Endodermal cell (in vitro differentiated cells): ENCODE measurements at places on chromosomes 1 and 21. TPM values are rescaled to one million over a fixed set of nuclear protein-coding genes. Genes with fewer than 3 reads are reported as not detected.

CNTN2 gene
- total RNA-seq, result 0.13 and 0.18 TPM in 2 replicates

S100A9 gene
- not detected in 3 replicates for total RNA-seq

NCAM2 gene
- 0.36 to 1.2 TPM (median 0.69 TPM) in 3 replicates for total RNA-seq

KAZN gene
- total RNA-seq, result 8.5 to 13.5 TPM (median 12.4 TPM) in 3 replicates

GRCh38 chr1:183585038-183585437, 5.2 kb downstream of the NCF2 start:
- H3K4me1 ChIP-seq, result peaks cover 3% of the 10 kb centered on the region
- DNase-seq, result no peak
- no peaks in the 10 kb centered on the region for H3K27me3 ChIP-seq
- H3K27ac ChIP-seq, result no peak overlapping the region

GCSAML gene
- total RNA-seq, result not detected in 3 replicates

CFAP74 gene
- total RNA-seq, result 0.57 to 0.59 TPM (median 0.58 TPM) in 3 replicates

GRCh38 chr1:152735648-152736047, 22.2 kb upstream of the KPRP start:
- no peak for DNase-seq
- H3K4me1 ChIP-seq, result no peaks in the 10 kb centered on the region
- H3K27me3 ChIP-seq, result no peaks in the 10 kb centered on the region
- H3K27ac ChIP-seq, result no peak overlapping the region
- H3K4me3 ChIP-seq, result no peak overlapping the region
- H3K36me3 ChIP-seq, result no peaks in the 10 kb centered on the region

OR2T35 gene
- not detected in 2 replicates for total RNA-seq

DNA sequence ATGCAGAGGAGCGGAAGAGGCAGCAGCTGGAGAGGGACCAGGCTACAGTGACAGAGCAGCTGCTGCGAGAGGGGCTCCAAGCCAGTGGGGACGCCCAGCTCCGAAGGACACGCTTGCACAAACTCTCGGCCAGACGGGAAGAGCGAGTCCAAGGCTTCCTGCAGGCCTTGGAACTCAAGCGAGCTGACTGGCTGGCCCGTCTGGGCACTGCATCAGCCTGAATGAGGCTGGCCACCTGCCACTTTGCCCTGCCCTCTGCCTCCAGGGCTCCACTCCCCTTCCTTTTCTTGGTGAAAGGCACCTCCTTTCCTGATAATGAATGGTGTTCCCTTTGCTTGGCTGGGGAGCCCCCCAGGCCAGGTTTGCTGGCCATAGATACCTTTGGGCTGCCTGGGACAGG, 3.3 kb upstream of the HMGN2 start:
- no peaks in the 10 kb centered on the region for H3K27me3 ChIP-seq
- peak overlapping the region; percentile 56 for H3K27ac ChIP-seq
- no peaks in the 10 kb centered on the region for H3K4me1 ChIP-seq
- H3K4me3 ChIP-seq, result no peak overlapping the region

DNA sequence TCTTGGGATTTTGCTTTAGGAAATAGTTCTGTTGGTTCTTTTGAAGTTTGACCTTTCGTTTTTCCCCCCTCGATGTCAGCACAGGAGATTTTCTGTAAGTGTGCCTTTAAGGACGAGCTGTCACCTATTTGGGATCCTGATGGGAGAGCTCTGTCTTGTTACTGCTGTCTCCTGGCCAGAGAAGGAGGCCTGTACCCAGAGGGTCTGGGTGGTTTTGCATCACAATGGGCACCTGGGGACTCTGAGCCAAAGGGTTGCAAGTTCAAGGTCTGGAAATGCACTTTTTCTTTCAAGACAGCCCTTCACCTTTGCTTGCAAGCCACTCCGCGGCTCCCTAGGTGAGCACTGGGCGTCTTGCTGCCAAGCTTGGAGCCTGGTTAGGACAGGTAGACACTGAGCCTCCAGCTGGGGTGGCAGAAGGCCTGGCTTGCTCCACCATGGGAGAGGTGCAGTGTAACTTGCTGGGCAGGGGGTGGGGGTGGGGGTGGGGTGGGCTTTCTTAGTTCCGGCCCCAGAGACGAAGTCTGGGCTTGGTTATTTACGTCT, 2.9 kb downstream of the AJAP1 start:
- peaks cover 15% of the 10 kb centered on the region for H3K27me3 ChIP-seq
- H3K4me3 ChIP-seq, result peak overlapping the region; percentile 95
- peaks cover 10% of the 10 kb centered on the region for H3K36me3 ChIP-seq
- peak; percentile 74 for DNase-seq
- H3K27ac ChIP-seq, result no peak overlapping the region

DNA sequence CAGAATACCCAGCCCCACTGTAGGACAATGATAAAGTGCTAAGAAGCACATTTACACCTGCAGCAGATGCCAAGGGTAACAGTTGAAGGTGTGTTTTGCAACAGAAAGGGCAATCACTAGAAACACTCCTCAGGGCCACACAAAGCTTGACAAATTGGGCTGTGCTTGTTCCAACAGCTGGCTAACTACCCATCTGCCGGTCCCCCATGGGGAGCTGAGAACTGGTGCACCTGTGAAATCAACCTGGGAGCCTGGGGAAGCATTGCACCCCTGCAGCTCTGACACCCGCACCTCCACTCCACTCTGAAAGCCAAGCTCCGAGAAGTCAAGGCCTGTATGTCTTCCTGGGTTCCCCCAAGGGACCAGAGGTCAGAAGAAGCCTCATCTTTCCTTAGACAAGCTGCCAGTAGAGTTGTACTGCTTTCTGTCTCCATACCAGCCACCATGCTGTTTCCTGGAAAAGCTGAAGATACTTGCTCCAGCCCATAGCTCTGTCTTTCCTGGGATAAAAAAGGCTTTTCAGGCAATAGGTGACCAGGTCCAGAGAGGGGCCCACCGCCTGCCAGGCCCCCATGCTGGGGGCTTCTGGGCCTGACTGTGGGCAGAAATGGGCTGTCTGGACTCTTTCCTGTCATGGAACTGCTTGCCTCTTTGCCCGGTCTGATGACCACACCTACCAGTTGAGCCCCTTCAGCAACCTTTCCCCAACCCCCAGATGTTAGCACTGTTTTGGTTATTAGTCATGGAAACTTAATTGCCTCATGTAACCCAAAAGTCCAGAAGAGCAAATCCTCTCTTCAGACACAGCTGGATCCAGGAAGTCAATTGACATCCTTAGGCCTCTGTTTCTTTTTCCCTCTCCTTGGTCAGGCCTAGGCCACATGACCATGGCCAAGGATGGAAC, 93.6 kb downstream of the KIF14 start:
- no peak overlapping the region for H3K27ac ChIP-seq
- no peak overlapping the region for H3K4me3 ChIP-seq
- H3K4me1 ChIP-seq, result peaks cover 4% of the 10 kb centered on the region
- peak; percentile 61 for DNase-seq

- H3K36me3 ChIP-seq, result no peaks in the 10 kb centered on the region
- DNase-seq, result no peak
- no peaks in the 10 kb centered on the region for H3K4me1 ChIP-seq
- no peaks in the 10 kb centered on the region for H3K27me3 ChIP-seq
- no peak overlapping the region for H3K27ac ChIP-seq
These were observed 392.3 kb upstream of the ADAMTS5 start for GRCh38 chr21:27359141-27359540.

- H3K4me3 ChIP-seq, result no peak overlapping the region
- H3K27me3 ChIP-seq, result no peaks in the 10 kb centered on the region
- H3K36me3 ChIP-seq, result no peaks in the 10 kb centered on the region
- no peaks in the 10 kb centered on the region for H3K4me1 ChIP-seq
- peak; percentile 34 for DNase-seq
These were observed 20.8 kb upstream of the LRRC3 start for GRCh38 chr21:44434568-44434925.

RGL1 gene
- total RNA-seq, result 0.15 to 0.32 TPM (median 0.19 TPM) in 3 replicates

DNA sequence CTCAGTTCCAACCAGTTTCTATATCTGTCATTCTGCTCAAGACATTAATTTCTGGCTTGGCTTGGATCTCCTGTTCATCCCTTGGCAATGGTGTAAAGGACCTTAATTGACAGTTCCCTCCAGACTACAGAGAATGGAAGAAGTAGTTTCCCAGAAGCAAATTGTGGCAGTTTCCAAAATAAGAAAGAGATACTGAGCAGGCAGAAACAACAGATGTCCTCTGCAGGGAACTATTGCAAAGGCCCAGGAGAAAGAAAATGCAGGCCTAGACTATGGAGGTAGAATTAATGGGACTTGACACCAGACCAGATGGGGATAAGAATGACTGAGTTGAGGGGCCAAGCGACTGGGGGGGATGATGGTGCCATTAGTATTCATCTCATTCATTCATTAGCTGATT, 6.1 kb upstream of the AK2 start:
- H3K4me1 ChIP-seq, result no peaks in the 10 kb centered on the region
- no peaks in the 10 kb centered on the region for H3K36me3 ChIP-seq
- H3K4me3 ChIP-seq, result no peak overlapping the region
- DNase-seq, result no peak
- no peaks in the 10 kb centered on the region for H3K27me3 ChIP-seq

DNA sequence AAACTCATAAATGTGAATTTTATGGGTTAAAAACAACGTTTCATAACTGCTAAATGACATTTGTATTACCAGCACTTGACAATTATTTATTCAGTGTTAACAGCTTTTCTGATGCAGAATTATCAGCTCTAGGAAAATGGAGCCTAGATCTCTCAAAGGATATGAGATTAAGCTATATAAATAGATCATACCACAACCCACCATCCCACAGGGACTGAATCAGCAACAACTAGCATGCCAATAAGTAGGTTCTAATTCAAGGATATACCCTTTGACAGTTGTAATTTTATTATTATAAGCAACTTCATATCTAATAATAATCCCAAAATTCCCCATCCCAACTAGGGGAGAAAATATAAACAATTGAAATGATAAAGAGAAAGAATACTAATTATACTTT, 275.4 kb upstream of the RGS18 start:
- DNase-seq, result no peak
- no peak overlapping the region for H3K27ac ChIP-seq
- H3K36me3 ChIP-seq, result no peaks in the 10 kb centered on the region
- H3K4me1 ChIP-seq, result no peaks in the 10 kb centered on the region
- H3K27me3 ChIP-seq, result no peaks in the 10 kb centered on the region

- DNase-seq, result no peak
- H3K27me3 ChIP-seq, result no peaks in the 10 kb centered on the region
- H3K36me3 ChIP-seq, result no peaks in the 10 kb centered on the region
- no peak overlapping the region for H3K4me3 ChIP-seq
- no peaks in the 10 kb centered on the region for H3K4me1 ChIP-seq
- H3K27ac ChIP-seq, result no peak overlapping the region
These were observed 162.4 kb upstream of the BEND5 start for GRCh38 chr1:48939042-48939441.

DNA sequence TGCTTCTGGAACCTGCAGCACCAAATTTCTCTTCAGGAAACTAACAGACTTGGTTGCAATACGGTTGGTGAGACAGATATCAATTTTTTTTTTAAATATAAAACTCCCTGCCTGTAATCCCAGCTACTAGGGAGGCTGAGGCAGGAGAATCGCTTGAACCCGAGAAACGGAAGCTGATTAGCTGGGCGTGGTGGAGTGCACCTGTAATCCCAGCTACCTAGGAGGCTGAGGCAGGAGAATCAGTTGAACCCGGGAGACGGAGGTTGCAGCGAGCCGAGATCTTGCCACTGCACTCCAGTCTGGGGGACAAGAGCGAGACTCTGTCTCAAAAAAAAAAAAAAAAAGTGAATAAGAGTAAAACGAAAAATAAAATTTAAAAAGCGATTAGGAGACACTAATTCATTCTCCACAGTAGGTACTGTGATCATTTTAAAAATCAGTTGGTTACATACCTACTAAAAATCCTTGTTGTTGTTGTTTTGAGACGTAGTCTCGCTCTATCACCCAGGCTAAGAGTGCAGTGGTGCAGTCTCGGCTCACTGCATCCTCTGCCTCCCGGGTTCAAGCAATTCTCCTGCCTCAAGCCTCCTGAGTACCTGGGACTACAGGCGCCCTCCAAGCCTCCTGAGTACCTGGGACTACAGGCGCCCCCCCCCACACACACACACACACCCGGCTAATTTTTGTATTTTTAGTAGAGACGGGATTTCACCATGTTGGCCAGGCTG, 796 bp upstream of the RBM8A start:
- peak overlapping the region; percentile 91 for H3K4me3 ChIP-seq
- H3K4me1 ChIP-seq, result no peaks in the 10 kb centered on the region
- no peak for DNase-seq
- no peaks in the 10 kb centered on the region for H3K27me3 ChIP-seq
- peak overlapping the region; percentile 73 for H3K27ac ChIP-seq

GRCh38 chr1:243233908-243234307, 21.2 kb downstream of the CEP170 start:
- no peak for DNase-seq
- H3K27ac ChIP-seq, result no peak overlapping the region
- H3K27me3 ChIP-seq, result no peaks in the 10 kb centered on the region
- H3K4me3 ChIP-seq, result no peak overlapping the region
- peaks cover 54% of the 10 kb centered on the region for H3K36me3 ChIP-seq
- no peaks in the 10 kb centered on the region for H3K4me1 ChIP-seq

TSSK3 gene
- total RNA-seq, result 3.8 to 6.4 TPM (median 6.2 TPM) in 3 replicates

DNA sequence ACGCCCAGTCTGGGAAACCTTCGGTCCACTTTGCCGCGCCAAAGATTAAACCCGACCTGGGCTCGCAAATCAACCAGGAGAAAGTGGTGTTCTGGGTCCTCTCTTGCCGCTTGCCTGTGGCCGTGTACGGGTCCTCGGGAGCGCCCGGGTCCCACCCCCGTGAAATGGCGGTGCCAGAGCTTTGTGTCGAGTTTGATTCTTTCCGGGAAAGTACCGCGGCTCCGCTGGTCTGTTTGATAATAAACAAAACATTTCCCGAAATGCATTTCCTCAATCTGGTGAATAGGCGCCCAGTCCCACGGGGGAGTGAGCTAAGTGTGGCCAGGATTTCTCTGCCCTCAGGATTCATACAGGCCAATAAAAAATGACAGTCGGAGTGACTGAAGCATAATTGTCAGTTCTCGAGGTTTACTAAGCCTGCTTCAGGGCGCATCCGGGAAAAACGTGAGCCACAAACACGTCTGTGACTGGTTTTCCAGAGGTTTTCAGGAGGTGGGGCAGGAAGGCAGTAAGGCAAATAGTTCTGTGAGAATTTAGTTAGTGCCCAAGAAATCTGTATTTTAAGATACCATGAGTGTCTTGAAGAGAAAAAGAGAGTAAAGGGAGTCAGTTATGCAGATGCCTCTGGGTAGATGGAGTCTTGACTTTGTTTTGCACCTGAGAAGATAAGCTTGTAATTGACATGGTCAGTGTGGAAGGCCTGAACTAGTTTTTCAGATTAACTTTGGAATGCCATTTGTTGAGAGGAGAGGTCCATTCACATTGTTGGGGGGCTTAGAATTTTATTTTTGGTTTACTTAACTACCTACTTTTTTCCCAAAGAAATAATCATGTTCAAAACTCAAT, 675 bp downstream of the IFNAR1 start:
- H3K27ac ChIP-seq, result peak overlapping the region; percentile 81
- H3K4me1 ChIP-seq, result no peaks in the 10 kb centered on the region
- no peak for DNase-seq
- H3K4me3 ChIP-seq, result peak overlapping the region; percentile 92
- no peaks in the 10 kb centered on the region for H3K36me3 ChIP-seq

ASCL5 gene
- total RNA-seq, result 1.4 and 1.8 TPM in 2 replicates

MMP23B gene
- 12.7 to 20.6 TPM (median 14.7 TPM) in 3 replicates for total RNA-seq

S100A12 gene
- not detected in 3 replicates for total RNA-seq
